ENCODE measurements at places on chromosomes 7 and 10.

DNA sequence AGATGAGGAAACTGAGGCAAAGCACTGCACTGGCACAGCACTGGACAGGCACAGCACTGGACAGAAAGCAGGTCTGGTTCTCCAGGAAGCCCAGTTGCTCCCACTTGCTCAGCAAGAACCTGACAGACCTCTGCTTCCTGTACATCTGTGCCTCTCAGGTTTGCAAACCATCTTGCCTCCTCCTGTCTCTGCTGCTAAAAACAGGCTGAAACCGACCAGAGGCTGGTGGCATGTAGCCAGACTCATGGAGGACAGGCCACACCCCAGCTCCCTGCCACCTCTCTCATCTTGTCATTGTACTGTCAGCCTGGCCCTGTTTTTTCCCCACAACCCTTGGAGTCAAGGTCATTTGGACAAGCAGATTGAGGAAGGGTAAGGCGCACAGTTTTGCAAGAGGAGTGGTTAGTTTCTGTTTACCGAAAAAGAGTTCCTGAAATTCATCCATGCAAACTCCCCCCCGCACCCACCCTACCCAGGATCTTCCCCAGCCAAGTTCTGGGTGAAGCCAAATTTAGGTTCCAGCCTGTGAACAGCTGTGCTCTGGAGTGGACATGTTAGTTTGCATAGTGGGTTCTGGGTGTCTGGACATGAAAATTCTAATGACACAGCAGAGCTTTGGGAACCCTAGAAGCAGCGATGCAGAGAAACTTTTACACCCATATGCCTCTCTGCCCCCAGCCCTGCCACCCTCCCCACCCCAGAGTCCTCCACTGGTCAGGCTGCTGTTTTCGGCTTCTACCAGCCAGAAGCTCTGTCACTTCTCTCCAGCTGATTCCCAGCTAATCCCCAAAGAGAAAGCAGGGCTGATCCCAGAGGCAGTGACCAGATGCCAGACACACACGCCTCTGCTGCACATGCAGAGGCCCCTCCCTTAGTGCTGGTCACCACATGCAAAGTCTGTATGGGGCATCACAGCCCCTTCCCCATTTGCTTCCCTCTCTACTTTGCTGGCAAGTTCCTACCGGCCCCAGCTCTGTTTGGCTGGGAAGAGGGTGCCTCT, 8.5 kb upstream of the C10orf105 start:
- DNase-seq, result peak; percentile 78

DNA sequence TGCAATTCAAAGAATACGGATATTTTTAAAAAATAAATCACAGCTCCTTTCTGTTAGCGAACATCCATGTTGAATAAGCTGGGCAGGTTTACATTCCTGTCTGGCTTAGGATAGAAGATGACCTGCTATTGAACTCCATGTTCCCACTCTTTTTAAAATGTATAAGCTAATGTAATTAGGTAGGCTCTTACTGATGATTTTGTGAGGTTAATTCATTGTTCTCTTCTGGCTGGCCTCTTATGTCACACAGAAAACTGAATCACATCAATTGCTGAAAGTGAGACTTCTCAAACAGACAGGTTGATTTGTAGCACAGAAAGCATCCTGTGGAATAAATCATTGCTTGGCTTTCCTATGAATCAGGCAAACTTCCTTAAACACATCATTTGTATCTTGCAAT, 24.2 kb downstream of the HGF start:
- DNase-seq, result no peak

GRCh38 chr7:54904986-54905385, 113.8 kb upstream of the EGFR start:
- DNase-seq, result no peak

GRCh38 chr10:32548208-32548607, 102.3 kb downstream of the CCDC7 start:
- no peak for DNase-seq

DNA sequence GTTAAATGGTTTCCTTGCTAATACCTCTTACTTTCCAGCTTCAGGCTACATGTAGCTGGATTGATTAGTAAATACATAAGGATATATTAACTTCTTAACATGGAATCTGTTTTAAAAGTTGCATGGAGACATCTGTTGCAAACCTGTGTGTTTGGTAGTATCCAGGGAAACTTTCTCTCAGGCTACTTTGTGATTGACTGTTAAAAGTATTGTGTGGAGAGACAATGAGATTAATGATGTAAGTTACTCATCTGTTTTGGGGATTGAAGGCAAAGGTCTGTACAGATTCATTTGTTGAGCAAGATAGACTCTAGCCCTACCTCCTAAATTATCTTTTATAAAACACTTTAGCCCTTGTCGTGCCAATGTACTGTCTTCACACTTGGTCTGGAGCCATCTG, 6.6 kb downstream of the CREB5 start:
- DNase-seq, result no peak

- no peak for DNase-seq
Measured at GRCh38 chr7:106100863-106101629, 11.1 kb downstream of the SYPL1 start.

DNA sequence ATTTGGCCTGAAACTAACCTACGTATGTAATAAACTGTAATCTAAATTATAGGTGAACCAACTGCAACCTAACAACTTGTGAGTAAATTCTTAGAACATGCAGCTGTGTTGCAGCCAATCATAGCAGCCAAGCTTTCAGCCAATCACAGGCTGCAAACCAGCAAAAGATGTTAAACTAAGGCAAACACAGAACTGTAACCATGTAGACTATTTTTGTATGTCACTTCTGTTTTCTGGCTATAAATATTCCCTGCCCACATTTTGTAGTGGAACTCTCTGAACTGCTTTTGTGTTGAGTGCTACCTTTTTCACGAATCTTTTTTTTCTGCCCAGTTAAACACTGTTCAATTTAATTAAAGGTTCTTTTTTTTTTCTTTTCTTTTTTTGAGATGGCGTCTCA, 28.2 kb upstream of the ZPBP start:
- DNase-seq, result peak; percentile 20

- DNase-seq, result no peak
Measured at GRCh38 chr7:33258491-33258951, 129.2 kb downstream of the BBS9 start.

- no peak for DNase-seq
Measured at GRCh38 chr10:37947526-37947925, 28.9 kb downstream of the ZNF25 start.

DNA sequence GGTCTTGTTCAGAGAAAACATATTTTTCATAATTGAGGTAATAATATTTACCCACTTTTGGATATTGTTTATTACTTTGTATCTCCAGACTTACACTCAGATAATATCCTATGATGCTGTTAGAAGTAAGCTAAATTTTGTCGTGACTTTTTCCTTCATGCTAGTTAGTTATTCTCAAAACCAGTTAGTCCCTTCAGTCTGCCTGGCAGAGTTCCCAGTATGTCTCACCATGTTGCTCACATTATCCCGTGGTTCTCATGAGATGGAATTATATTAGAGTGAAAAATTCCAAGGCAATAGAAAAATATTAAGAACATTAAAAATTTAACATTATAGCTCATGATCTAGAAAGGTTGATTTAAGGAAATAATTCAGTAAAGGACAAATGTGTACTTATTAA, 81.5 kb upstream of the SMIM30 start:
- no peak for DNase-seq

GRCh38 chr7:69109246-69109645, 489.0 kb upstream of the AUTS2 start:
- DNase-seq, result no peak

- DNase-seq, result no peak
Measured at GRCh38 chr10:84901885-84902284, 573.5 kb downstream of the CCSER2 start.

GRCh38 chr10:120421250-120421649, 35.8 kb upstream of the PLPP4 start:
- no peak for DNase-seq

DNA sequence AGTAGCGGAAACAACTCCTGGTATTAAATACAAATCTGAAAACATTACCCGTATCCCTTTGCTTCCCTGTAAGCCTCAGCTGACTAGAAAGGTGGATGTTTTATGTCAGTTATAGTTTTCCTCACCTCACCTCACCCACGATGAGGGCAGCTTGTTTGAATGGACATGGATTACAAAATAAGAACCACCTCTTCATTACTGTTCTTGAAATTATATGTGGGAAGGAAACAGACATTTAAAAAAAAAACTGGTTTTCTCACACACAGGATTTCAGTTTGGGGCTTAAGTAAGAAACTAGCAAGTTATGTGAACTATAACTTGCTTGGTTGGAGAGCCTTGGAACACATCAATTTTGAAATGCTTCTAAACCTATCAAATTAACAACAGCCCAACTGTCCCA, 232.9 kb upstream of the CCDC6 start:
- no peak for DNase-seq

GRCh38 chr10:123891144-123892071, at the start of gene CPXM2:
CPXM2 (minus strand) TSS chr10:123891807; CDS start chr10:123891659, 148 bp downstream.
- DNase-seq, result no peak

DNA sequence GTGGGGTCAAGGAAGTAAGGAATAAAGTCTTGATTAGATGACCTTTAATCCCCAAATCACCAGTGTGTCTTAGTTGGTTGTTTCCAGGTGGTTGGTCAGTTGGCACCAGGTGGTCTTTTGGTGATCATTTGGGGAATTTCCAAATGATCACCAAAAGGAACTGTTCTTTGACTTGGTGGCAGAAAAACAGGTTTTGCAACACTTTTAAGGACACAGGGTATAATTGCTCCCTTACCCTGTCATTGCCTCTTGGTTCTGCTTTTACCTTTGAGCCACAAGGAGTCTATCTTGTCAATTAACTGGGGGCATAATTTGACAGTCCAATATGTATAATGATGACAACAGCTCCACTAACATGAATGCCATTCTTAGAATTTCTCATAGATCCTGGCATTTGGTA, 104.2 kb downstream of the ADK start:
- DNase-seq, result no peak

DNA sequence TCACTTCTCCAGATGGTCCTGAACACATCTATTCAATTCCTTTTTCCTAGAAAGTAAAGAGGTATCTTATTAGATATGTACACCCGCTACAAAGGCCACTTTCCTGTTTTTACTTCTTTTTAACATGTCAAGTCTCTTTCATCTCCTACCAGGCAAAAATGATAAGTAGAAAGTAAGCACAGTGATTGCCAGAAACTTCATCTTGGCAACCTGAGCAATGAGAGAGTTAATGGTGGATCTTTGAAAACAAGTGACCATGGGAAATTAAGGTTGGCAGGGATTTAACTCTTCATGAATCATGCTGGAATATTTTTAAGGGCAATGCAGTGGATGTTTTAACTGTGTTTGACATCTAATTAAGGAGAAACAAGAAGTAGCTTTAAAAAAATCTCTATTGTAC, 2.7 kb downstream of the SEMA3A start:
- DNase-seq, result no peak

- DNase-seq, result no peak
Measured at GRCh38 chr7:4996696-4997222, 37.8 kb upstream of the MMD2 start.

- no peak for DNase-seq
Measured at GRCh38 chr10:125611216-125611615, 71.7 kb downstream of the TEX36 start.

DNA sequence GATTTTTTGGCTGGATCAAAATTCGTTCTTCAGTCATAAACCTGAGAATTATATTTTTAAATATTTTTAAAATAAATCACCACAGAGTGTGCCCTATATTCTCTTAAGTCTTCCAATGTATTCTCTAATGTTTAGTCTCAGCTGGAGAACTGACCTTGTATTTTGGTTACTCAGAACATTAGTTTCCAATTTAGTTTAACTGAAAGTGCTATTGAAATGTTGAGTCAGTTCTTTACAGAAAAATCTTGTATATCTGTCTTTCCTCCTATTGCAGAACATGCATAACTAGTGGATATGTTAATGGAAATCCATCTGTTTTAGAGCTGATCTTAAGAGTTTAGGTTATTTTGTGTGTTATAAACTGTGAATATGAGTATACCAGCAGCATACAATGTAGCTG, 422.7 kb upstream of the IGFBP3 start:
- DNase-seq, result no peak

DNA sequence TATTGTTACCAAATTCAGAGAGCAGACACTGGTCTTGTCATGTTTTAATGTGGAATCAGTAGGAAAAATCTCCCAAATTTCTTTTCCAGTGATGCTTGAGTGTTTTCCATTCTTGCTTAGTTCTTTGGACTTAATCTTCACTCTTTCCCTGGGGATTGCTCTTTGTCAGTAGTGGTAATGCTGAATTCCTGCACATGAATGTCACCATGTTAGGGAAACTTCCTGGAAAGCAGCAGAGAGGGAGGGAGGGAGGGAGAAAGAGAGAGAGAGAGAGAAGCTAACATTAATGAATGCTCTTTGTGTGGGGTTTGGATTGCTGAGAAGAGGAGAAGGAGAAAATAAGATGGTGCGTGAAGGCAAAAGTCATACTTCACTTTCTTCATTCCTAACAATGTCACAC, 295.3 kb upstream of the COBL start:
- DNase-seq, result no peak

DNA sequence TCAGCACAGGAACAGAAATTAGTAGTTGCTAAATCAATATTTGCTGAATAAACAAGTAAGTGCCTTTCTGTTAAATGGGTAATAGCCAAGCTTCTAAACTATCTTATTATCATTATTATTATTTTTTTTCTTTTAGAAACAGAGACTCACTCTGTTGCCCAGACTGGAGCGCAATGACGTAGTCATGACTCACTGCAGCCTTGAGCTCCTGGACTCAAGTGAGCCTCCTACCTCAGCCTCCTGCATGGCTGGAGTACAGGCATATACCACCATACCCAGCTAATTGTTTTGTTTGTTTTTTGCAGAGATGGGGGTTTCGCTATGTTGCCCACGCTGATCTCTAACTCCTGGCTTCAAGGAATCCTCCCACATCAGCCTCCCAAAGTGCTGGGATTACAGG, 12.3 kb upstream of the ELN start:
- no peak for DNase-seq

GRCh38 chr7:36002900-36003299, 150.2 kb upstream of the EEPD1 start:
- DNase-seq, result no peak

- no peak for DNase-seq
Measured at GRCh38 chr7:141534757-141535737, 16.2 kb upstream of the AGK start.

- DNase-seq, result no peak
Measured at GRCh38 chr10:1049425-1049958, 573 bp upstream of the IDI1 start.

DNA sequence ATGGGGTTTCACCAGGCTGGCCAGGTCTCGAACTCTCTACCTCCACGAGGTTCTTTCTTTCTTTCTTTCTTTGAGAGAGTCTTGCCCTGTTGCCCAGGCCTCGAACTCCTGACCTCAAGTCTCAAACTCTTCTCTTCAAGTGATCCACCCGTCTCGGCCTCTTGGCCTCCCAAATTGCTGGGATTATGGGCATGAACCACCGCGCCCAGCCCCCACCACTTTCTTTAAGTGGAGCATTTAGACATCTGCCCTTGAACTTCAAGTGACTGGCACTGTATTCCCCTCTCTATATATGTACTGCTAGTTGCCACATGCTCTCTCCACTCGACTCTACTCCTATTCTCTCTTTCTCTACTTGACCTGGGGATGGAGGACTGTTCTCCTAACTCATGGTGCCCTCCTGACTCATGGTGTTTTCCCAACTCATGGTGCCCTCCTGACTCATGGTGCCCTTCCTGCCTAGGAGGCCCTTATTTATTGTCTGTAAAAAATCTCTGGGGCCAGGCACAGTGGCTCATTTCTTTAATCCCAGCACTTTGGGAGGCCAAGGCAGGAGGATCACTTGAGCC, 19.3 kb upstream of the ACHE start:
- no peak for DNase-seq

All from GM20000 (cell line).